Activated naive CD4-positive, alpha-beta T cell treated with anti-CD3 and anti-CD28 coated beads, Interleukin-2, amount 50 U/mL, for 72 hours (primary cell): ENCODE measurements at places on chromosomes 16 and 17.

DNA sequence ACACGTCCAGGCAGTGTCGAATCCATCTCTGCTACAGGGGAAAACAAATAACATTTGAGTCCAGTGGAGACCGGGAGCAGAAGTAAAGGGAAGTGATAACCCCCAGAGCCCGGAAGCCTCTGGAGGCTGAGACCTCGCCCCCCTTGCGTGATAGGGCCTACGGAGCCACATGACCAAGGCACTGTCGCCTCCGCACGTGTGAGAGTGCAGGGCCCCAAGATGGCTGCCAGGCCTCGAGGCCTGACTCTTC lies 7.2 kb upstream of the CD68 start:
- DNase-seq, result no peak

DNA sequence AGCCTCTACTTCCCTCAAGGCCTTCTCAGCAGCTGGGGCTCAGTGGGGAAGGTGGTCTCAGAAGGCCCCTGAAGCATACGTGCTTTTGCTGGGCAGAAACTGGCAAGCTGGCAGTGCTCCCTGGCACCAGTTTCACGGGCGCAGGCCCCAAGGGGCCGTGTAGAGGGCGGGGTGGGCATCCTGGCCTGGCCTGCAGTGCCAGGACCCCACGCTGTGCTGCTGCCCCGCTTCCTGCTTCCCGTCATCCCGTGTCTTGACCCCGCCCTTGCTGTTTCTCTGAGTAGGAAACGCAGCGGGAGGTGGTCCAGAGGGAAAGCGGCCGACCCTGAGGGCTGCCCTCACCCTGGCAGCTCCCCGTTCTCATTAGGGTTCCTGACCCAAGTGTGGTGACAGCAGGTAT lies 6.8 kb downstream of the CDK5R1 start:
- DNase-seq, result no peak

GRCh38 chr17:43402078-43402477 lies 3.3 kb downstream of the ARL4D start:
- DNase-seq, result no peak

GRCh38 chr17:6577686-6578263 lies 21.4 kb upstream of the PITPNM3 start:
- DNase-seq, result no peak

- no peak for DNase-seq
These were observed 28.6 kb downstream of the CEP95 start for GRCh38 chr17:64535357-64535756.

- DNase-seq, result no peak
These were observed 299.4 kb downstream of the CPPED1 start for GRCh38 chr16:12504312-12504711.

DNA sequence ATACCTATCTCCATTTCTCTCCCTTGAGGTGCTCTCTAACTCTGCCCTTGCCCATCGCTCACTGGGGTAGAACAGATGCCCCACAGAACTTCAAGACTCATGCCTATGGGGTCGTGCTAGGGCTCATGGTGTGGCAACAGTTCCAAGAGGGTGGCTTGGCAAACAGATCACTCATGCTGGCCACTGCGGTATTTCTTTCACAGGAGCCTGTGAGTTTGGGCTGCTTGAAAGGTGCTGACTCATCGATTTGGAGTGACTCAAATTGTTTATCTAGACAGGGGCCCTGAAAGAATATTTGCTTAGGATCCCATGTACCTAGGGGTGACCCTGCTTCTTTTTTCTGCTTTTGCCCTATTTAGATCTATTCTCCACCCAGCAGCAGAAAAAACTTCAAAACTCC lies 69.9 kb downstream of the IRX5 start:
- DNase-seq, result no peak

- no peak for DNase-seq
These were observed 17.0 kb upstream of the DNASE1 start for GRCh38 chr16:3637371-3637923.

- DNase-seq, result no peak
These were observed 2.6 kb downstream of the CAMKK1 start for GRCh38 chr17:3890082-3890877.

- DNase-seq, result no peak
These were observed 1.8 kb downstream of the TSPOAP1 start for GRCh38 chr17:58326609-58327362.

DNA sequence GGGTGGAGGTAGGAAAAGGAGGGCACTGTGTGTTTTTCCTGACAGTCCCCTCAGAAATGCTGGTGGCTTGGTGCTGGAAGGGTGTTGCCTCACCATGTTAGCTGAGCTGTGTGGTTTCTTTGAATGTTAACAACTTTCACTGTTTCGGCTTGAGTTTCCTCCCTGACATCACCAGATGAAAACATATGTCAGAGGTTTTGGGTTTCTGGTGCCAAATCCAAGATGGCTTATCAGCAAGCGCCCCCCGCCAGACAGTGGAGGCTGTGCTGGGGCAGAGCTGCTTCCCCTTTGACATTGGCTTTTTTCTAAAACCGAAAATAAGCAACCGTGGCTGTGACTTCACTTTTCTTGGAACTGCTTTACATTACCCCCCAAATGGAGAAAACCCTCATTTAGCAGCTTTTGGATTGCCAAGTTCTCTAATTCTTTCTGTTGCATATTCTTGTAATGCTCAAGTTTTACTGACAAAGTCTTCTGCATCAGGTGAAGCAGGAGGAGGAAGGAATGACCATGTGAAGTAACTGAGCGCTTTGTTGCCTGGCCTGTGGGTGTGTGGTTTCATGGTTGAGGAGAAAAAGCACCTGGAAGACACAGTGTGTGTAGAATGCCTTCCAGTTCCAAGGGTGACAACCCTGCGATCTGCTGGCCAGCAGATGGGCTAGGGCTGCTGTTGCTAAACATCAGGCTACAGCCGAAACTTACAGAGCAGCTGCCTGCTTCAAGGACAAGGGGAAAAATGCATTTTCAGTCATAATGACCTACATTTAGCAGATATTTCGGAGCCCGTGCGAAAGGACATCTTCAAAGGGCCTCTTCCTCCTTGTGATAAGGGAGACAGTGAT lies 9.7 kb downstream of the RMI2 start:
- DNase-seq, result peak; percentile 79

- peak; percentile 7 for DNase-seq
These were observed 453.3 kb downstream of the KCNJ2 start for GRCh38 chr17:70622368-70623260.

- no peak for DNase-seq
These were observed 28.8 kb downstream of the HEATR6 start for GRCh38 chr17:60049936-60050335.
